ENCODE measurements at places on chromosomes 1 and 21.

- peak; percentile 39 for DNase-seq
Observed at GRCh38 chr1:58620259-58620658, 43.2 kb upstream of the TACSTD2 start.

- no peak for DNase-seq
Observed at GRCh38 chr1:33045814-33046213, 9.1 kb upstream of the AK2 start.

- DNase-seq: no peak
Observed at GRCh38 chr1:187689129-187689528, 860.4 kb downstream of the PLA2G4A start.

DNA sequence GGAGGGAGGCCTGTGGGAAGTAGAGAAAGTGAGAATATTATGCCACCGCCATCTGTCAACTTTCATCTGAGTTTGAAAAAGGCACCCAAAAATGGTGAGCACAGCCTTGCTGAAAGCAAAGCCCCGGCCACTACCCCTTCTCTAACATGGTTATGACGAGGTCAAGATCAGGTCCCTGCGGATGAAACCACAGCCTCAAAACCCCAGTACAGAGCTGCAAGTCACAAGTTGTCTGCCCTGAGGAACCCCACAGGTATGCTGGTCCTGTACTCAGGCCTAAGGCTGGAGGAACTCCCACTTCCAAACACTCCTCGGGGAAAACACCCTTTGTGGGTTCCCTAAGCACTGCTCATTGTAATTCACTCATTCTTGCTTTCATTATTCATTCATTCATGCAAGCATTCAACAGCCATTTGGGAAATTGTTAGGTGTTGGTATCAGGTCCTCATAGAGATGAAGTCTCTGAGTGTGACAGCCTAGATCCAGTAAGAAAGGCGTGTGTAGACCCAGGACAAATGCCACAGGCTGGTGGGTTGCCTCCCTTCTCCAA is 216.6 kb upstream of the EDN2 start:
- no peak for DNase-seq

GRCh38 chr1:209434631-209435217 is 148.8 kb upstream of the CAMK1G start:
- no peak for DNase-seq

DNA sequence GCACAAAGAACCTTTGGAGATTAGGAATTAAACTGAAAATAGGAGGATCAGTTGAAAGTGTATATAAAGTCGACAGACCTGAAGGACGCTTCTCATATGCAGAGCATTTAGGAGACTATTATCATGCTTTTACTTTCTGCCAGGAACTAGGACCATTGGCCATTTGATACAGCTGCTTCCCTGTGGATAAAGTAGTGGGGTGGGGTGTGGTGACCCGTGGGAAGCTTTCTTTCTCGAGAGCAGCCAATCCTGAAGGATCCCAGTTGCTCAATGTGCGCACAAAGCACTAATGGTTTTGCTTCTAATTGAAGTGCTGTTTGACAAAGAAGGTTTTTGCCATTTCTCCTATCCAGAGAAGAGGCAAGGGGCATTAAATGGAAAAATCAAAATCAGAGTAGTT is 14.9 kb upstream of the CD55 start:
- DNase-seq: peak; percentile 28

DNA sequence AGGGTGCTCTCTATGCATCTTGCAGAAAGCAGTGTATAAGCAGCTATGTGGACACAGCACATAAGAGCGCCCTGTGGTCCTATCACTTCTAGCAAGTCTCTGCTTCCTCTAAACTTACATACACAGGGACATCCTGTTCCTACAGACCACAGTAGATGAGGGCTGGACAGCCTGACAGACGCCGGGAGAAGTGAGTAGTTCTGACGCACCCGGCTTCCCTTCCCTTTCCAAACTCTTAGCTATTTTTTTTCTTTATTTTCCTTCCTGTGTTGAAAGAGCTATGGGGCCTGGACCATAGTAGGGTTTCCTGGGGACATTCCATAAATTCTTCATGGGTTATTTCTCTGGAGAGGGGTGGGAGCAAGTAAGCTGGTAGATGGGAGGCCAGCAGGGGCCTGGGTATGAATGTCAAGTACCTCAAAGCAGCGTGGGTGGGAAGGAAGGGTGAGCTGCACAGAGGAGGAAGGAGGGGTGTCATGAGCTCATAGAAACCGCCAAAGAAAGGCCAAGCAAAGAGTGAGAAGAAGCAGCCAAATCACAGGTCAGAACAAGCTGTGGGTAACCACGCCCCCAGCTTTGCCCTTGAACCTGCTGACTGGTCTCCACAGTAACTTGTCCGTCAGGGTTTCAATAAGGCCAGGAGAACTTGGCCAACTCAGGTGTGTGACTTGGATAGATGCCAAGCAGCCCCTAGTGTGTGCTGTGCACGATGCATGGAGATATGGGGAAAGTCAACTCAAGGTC is 36.6 kb downstream of the PLXNA2 start:
- DNase-seq: no peak

DNA sequence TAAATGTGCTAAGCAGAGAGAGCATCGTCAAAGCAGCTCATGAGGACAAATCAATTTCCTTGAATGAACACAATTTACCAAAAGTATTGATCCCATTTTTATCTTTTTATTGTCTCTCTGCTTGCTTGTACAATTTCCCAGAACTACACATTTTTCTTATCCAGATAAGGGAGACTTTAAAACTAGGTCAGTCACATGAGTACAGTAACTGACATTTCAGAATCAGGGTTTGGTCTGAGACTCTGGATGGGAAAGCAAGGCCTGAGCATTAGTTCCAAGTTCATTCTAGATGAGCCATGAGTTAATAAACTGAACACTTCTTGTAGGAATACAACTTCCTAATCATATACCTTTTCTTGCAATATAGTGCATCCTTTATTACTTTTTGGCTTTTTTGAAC is 11.5 kb upstream of the DENND2D start:
- DNase-seq: no peak

- DNase-seq: no peak
Observed at GRCh38 chr1:46483589-46483988, 6.0 kb upstream of the DMBX1 start.

GRCh38 chr1:25338986-25339385 is 852 bp downstream of the TMEM50A start:
- DNase-seq: no peak

GRCh38 chr21:35559829-35560225 is 500.5 kb downstream of the SETD4 start:
- no peak for DNase-seq

DNA sequence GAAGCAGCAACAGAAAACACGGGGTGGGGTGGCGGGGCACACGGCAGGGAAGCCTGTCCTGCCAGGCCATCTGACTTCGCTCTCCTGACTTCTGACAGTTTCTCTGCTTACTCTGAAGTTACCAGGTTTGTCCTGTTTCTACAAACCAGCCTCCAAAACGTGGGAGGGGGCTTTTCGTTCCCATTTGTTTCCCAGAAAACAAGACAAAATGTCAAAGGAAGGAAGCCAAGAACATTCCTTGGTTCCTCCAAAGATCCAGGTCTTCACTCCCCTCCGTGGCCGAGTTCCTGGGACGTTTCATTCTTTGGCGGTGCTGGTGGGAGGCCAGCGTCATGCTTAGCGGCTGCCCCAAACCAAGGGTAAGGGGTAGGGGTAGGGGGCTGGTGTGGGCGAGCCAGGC is 49.6 kb downstream of the MEGF6 start:
- no peak for DNase-seq

- no peak for DNase-seq
Observed at GRCh38 chr1:58718435-58718834, 18.6 kb upstream of the MYSM1 start.

DNA sequence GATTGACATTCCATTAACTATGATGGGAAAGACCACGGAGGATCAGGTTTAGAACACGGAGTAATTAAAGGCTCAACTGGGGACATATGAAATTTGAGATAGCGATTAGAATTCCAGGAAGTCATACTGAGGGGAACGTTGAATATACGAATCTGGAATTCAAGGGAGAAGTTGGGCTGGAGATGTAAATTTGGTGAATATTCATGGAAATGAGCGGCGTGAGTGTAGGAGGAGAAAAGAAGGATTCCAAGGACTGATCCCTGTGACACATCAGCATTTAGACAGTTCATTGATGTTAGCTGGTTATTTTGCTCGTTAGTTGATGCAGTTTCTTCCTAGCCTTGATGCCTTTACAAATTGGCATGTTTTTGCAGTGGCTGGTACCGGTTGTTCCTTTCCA is 242.8 kb upstream of the KIAA0040 start:
- no peak for DNase-seq

GRCh38 chr21:38561205-38561604 is 62.9 kb upstream of the ERG start:
- no peak for DNase-seq

DNA sequence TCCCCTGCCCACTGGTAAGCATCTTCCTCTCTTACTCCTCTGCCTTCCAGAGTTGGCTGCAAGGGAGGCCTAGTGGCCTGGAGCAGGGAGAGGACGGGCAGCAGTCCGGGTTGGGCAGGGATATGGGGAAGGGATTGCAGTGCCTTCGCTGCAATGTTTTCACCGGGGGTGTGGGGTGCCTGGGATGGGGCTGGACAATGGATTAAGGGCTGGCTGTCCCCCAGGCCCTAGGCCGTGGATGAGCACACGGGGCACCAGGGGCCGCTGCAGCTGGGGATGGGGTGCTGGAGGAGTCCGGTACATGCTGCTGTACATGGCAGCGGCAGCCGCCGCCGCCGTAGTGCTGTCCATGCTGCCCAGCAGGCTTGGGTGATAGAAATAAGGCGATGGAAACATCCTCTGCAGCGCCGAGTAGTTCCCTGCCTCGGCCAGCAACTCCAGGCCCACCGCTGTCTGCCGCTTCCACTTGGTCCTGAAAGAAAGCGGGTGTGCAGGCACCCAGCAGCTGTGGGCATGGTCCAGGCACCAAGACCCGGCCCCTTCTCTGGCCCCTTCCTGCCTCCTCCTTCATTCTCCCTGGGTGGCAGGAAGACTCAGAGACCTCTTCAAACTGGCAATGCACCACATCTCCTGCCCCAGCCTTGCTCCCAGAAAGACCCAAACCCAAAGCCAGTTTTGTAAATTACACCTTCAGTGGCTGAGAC is 4.8 kb downstream of the BARHL2 start:
- peak; percentile 39 for DNase-seq

DNA sequence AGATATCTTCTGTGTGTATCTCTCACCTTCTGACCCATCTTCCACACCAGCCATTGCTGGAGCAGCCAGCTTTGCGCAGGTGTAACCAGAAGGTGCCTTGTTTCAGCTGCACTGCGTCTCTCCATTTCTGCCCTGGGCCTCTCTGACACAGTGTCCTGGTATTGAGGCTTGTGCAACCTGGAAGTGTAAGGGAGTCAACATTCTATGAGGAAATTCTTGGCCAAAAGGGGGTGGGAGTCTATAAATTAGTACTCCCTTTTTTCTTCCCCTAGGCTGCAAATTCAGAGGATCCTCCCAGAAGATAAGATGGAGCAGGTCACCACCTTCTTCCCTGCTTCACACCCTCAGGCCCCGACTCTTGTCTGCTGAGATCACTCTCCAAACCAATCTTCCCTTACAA is 109.1 kb downstream of the MRPS6 start:
- DNase-seq: no peak

- no peak for DNase-seq
Observed at GRCh38 chr1:30153743-30154449, 569.5 kb downstream of the MATN1 start.

- no peak for DNase-seq
Observed at GRCh38 chr1:172095846-172096245, 254.5 kb downstream of the DNM3 start.

GRCh38 chr1:89980605-89981004 is 14.3 kb upstream of the ZNF326 start:
- DNase-seq: no peak

- no peak for DNase-seq
Observed at GRCh38 chr1:198607714-198608113, 31.1 kb upstream of the PTPRC start.

- no peak for DNase-seq
Observed at GRCh38 chr1:8680664-8681650, 136.5 kb downstream of the RERE start.

GRCh38 chr1:155223047-155223446 is 14.6 kb downstream of the MTX1 start:
- DNase-seq: no peak

- DNase-seq: no peak
Observed at GRCh38 chr1:243500512-243500911, 244.7 kb downstream of the SDCCAG8 start.

DNA sequence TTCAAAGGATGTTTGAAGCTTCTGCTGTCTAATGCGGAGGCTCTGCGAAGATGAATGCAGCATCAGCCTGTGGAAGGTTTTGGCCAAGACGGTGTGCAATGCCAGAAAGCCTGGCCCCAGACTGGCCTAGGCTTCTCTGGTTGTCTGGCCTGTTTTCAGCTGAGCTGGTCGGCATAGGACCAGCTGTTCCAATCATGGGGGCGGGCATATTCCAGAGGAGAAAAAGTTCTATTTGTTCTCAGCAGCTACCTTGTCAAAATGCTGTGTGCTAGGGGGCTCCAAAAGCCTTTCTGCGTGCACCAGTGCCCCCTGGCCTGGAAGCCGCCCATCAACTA is 57.6 kb downstream of the TGFB2 start:
- DNase-seq: no peak

- DNase-seq: no peak
Observed at GRCh38 chr1:221543529-221544120, 198.3 kb downstream of the DUSP10 start.

- DNase-seq: peak; percentile 86
Observed at GRCh38 chr1:46489638-46490405, at the start of gene DMBX1. Gene DMBX1 (plus strand): TSS chr1:46489836. CDS start chr1:46507011, 17,175 bp downstream.

DNA sequence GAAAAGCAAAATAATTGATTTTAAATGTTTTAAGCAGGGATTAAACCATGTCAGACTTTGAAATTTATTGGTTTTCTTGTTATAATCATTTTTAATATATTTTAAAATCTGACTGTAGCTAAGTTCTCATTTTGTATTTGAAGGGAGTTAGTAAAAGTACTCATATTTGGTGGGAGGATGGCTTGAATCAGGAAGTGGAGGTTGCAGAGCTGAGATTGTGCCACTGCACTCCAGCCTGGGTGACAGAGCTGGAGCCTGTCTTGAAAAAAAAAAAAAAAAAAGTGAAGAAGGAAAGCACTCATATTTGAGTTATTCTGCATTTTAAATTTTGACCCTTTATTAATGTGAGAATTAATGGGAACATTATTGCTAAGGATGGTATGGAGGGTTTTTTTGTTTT is 106.0 kb downstream of the RABGAP1L start:
- DNase-seq: no peak

- no peak for DNase-seq
Observed at GRCh38 chr21:37531431-37531932, 164.9 kb downstream of the DYRK1A start.

Measured in H9 (cell line).